T-helper 9 cell (primary cell): ENCODE measurements at places on chromosomes 2 and 18.
A peak's percentile ranks its signal among the peaks of the same experiment; 100 is the strongest.

DNA sequence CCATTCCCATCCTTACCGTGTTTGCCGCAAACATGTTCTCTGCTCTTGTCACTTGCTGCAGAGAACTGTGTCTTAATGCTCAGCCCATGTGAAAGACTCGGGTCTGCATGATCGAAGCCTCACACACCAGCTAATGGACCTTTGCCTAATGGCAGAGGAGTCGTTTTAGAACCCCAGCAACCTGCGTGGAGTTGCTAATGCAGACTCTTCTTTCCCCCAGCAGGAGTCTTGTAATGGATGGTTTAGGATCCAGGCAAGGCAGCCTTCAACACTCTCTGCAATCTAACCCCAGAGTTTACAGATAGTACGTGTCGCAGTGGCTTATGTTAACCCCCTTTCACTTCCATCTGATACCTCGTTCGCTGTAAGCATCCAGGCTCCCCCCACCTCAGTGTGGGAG lies 316.4 kb downstream of the AGAP1 start:
- no peak for DNase-seq

DNA sequence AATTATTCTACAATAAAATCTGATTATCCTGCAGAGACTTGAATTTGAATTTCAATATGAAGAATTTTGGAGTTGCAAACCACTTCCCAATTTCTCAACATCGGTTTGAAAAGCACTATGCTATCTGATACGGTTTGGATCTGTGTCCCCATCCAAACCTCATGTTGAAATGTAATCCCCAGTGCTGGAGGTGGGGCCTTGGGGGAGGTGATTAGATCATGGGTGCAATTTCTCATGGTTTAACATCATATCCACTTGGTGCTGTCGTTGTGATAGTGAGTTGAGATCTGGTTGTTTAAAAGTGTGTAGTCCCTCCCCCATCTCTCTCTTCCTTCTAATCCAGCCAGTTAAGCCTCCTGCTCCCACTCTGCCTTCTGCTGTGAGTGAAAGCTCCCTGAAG lies 205.7 kb downstream of the NBAS start:
- no peak for DNase-seq

- no peak for DNase-seq
Observed at GRCh38 chr2:201273330-201273983, 13.1 kb downstream of the CASP8 start.

GRCh38 chr2:219596954-219597551 lies 604 bp upstream of the STK11IP start:
- no peak for DNase-seq

DNA sequence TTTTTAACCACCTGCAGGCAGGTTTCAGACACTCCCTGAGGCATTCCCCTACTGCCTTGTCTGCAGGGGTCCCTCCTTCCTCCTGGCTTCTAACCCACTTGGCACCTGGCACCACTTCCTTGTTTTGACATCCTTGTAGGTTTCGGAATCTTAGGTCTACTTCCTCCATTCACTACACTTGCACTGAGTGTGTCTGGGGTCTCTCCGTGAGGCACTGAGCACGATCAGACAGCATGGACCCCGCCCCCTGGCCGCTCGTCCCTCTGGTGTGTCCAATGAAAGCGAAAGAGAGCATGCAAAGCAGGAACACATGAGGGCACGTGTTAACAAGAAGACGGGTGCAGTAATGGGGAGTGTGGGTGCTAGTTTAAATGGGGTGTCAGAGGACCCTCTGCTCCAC lies 63.8 kb downstream of the HAUS1 start:
- DNase-seq: no peak

- no peak for DNase-seq
Observed at GRCh38 chr2:230485801-230486341, 69.9 kb downstream of the SP100 start.

- DNase-seq: no peak
Observed at GRCh38 chr2:105969552-105969951, 224.5 kb downstream of the UXS1 start.

DNA sequence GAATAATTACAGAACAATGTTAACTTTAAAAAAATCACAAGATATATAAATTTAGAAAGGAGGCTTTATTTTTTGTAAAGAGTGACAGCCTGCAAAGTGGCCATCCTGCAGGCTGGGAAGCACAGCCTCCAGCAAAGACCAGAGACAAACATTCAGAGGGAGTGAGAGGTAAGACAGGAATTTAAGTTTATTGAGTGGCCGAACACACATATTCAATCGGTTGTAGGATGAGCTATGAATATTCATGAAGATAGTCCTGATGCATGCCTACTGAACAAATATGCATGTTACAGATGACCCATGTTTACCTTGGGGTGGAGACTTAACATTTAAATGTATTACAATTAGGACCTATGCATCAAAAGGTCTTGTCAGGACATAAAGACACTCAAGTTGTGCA lies 33.4 kb upstream of the HNRNPA3 start:
- DNase-seq: no peak

GRCh38 chr2:69847068-69847828 lies 17.8 kb downstream of the GMCL1 start:
- DNase-seq: no peak

GRCh38 chr18:78979056-78979729 lies 425 bp upstream of the SALL3 start:
- no peak for DNase-seq

- no peak for DNase-seq
Observed at GRCh38 chr18:74525741-74526140, 8.6 kb upstream of the CNDP1 start.

DNA sequence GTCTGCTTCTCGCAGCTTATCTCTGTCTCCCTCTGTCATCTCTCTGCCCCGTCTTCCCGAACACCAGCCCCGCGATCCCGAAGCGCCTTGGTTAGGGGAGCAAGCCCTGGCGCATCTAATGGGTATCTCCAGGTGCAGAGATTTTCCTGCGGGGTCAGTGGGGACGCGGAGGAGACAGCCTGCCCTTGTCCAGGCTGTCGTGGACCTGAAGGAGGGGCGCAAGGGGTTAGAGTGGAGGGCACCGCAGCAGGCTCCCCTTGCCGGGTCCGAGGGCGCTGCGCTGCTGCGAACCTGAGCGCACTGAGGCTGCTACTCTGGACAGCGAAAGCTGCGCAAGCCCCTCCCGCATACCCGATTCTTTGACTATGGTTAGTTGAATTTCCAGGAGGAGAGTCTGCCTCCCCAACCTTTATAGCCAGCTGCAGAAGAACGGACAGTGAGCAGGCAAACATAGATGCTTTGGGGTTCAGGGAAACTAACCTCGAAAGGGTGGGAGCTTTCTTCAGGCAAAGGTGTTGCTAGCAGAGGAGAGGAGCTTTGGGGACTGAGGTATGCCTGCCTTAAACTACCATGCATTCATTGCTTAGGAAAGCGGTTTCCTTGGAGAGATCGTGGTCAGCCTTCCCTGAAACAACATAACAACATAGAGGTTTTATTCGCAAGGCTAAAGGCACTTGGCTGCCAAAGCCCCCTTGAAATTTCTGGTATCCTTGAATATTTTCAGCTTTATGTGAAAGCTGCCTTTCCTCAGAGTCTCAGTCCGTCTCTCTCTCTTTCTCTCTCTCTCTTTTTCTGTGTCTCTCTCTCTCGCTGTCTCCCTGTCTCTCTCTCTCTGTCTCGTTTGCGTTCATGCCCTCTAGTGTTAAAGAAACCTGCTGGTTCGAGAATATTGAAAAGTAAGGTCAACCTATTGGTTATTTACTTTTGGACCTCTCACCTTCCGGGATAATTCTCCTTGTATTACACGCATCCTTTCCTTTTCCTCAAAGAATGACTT lies 1.6 kb downstream of the GALNT13 start:
- no peak for DNase-seq

DNA sequence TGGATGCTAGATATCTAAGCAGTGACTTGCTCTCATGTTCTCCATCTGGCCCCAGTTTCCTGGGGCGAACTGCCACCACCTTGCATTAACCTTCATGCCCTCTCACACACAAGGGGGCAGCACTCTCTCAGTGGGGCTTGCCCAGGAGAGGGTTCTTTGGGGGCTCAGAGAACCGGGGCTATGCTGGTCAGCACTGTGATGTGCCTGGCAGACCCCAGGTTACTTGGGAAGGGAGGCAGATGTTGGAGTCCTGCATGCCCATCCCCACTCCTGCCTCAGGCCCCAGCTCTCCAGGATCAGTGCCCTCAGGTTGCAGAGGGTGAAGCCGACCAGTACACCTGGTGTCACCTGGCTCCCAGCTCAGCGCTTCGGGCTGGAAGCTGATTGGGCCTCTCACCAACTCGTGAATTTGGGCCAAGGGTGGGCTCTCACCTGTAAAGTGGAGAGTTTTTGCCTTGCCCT lies 396.2 kb upstream of the HS6ST1 start:
- no peak for DNase-seq

- no peak for DNase-seq
Observed at GRCh38 chr2:169452080-169452479, 27.2 kb upstream of the BBS5 start.

DNA sequence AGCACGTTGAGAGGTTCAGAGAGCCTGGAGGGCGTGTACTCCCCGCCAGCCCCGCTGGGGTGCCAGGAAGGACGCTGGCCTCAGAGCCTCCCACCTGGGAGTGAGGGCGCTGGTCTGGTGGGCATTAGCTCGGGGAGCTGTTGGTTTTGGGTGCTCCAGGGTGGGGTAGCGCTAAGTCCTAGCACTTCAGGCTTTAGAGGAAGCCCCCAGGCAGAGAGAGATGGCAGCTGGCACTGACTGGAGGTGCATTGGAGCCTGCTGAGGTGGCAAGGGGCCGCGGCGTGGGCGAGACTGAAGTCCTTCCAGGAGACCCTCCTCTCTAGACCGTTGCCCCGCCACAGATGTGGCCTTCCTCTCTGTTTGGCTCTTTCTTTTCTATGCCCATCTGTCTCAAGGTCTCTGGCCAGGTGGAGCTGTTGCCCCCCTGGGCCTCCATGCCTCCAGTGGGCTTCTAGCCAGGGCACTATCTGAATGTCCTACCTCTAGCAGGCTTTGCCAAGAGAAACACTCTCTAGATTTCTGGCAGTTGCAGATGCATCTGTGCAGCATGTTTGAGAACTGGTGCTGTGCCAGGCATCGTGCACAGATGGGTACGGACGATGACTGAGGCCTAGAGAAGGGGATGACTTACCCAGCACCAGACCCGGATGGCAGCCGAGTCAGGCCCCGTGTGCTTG lies 6.6 kb downstream of the CAPN10 start:
- no peak for DNase-seq

DNA sequence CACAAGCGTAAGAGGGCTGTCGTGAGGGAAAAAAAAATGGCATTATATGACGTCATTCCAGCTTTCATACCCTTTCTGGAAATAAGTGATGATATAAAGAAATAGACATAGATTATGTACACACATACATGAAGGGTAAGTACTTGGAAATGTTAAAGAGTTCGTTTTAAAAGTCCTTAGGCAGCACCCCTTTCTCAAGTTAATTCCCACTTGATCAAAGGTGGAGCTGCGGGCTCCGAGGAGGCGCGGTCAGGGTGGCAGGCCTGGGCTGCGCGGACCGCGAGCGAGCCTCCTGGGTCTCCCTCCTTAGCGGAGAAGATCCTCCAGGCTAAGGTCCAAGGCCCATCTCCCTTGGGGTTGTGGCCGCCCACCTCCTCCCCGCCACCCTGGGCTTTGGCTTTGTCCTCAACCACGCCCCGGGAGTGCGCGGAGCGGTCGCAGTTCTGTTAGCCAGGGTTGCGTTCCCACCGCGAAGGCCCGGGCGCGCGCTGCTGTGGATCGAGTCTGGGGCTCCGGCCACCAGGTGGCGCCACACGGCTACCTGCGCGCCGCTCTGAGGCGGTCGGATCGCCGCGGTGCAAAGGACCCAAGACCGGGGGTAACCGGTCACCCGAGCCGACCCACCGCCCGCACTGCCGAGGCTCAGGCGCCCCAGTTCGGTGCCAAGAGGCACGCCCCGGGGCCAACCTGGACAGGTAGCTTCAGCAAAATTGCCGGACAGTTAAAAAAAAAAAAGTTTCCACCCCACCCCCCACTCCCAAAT lies 66.8 kb downstream of the HNRNPLL start:
- DNase-seq: peak; percentile 81

DNA sequence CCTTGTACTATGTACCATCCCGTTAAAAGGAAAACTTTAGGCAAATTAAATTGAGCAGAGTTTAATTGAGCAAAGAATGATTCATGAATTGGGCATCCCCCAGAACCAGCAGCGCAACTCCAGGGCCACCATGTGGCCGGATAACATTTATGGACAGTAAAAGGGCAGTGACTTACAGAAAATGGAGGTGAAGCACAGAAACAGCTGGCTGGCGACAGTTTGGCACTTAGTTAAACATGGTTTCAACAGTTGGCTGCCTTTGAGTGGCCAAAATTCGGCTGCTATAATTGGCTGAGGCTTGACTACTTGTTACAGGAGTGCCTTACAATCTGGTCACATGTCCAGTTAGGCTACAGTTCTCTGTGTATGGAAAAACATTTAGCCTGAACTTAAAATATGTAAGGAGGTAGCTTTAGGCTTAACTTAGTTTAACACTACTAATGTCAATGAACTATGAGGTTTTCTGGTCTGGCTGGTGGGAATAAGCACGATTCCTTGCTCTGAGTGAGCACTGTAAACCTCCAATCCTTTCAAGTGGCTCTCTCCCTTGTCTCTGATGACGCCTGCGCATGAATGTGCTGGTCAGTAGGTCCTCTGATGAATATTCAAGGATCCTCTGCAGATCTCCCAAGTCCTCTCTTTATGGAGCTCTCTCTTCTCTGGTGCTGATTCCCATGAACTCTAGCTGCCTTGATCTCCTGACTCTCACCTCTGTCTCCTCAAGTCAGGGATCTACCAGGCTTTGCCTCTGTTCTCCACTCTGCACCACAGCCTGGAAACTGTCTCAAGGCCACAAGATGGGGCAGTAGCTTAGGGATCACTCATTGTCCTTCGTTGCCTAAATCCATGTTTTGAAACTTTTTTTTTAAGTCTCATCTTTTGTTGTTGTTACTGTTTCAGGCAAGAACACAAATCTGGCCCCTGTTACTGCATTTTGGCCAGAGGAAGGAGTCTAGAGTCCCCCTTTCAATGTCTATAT lies 24.4 kb upstream of the RAB31 start:
- no peak for DNase-seq

GRCh38 chr2:25561136-25561850 lies 112.1 kb downstream of the DTNB start:
- no peak for DNase-seq

DNA sequence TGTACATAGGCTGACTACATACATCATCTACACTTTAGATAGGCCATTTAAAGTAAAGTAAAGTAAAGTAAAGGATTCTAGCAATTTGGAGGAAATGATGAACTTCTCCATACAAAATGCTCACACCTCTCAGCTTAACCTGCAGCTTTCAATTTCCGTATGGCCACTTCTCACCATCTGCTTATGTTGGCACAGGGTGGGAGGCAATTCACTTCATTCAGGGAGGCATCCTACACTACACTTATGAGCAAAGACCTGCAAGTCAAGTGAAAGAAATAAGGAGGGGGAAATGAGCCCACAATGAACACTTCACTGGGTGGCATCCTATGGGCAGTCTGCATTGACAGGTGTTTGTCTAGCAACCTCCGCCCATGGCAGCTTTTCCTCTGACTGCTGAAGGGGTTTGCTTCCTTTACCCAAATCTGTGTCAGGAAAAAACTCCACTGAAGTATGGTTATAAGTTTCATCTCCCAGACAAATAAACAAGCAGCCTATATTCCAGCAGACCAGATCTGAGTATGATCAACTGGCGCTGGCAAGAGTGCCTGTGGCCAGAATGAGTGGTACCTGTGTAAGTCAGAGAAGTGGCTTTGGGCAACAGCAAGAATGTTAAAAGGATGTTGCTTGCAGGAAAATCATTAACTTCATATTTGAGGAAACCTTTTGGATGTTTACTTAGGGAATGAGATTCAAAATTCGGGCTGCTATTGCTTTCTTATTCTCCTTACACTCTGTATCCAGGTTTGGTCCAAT lies 449.1 kb downstream of the TGIF1 start:
- no peak for DNase-seq

- no peak for DNase-seq
Observed at GRCh38 chr18:2394684-2395083, 176.6 kb downstream of the METTL4 start.
